ENCODE measurements at places on chromosomes 1 and 21.
A peak's percentile ranks its signal among the peaks of the same experiment; 100 is the strongest.

- peak; percentile 56 for DNase-seq
These were observed at the start of gene AIM2 for GRCh38 chr1:159076438-159077119. TSS of gene AIM2 (minus strand) at chr1:159076766. CDS start at chr1:159073499, 3,267 bp downstream.

- no peak for DNase-seq
These were observed 47.1 kb downstream of the COQ8A start for GRCh38 chr1:226987179-226987536.

DNA sequence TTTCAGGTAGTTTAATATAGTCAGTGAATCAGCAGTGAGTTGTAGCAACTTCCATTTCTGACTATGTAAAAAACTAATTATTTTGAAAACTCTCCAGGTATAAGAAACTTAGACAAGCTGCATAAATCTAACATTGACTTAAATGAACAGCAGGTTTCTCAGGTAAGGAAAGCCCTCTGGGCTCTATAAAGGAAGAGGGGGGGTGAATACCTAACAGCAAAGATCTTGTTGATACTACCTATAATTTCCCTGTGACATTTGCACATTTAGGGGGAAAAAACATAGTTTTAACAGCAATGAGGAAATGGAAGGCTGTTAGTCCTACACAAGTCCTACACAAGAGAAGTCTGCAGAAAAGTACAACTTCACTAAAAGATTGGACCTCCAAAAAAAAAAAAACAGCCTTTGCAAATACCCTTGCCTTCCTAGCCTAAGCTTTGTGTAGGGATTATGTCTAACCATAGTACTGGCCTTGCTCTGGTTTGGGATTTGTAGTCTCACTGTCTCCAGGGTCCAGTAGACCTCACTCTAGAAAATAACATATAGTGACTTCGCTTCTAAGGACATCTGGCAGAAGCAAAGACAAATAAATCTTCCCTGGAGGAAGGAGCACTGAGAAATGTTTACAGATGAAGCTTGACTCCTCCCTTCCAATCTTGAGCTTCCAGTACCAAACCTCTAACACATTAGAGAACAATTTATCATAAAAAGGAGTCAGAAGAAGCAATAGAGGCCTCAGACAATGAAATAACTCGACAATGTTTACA is 459.8 kb downstream of the DSCAM start:
- DNase-seq: no peak

DNA sequence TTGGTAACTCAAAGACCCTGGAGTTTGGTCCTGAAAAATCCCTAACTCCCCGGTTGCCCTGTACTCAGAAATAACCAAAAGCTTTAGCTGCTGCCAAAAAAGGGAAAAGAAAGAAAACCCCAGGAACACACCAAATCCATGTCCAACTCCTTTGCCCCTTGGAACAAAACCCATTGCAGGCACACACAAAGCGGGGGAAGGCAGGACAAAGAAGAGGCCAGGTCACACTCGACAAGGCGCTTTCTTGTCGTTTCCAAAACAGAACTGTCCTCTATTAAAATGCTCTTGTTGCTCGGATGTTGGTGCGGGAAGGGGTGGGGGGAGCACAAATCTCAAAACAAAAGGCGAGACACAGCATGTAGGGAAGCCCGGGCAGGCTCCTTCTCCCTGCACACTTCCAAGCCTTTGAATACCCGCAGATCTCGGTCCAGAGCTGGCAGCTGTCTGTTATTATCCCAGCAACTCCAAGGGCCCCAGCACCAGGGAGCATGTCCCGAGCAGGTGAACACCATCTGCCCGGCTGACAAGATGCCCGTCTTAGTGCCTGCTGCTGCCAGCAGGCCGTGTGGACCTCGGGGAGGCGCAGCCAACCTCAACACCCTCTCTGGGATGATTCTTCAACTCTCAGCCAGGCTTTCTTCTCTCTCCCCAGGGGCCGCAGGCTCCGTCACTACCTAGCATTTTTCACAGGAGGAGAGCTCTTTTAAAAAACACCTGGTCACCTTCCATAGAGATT is 96.4 kb downstream of the SSBP3 start:
- DNase-seq: no peak

- no peak for DNase-seq
These were observed 73.6 kb upstream of the CDC42BPA start for GRCh38 chr1:227391879-227392278.

GRCh38 chr1:242605521-242605920 is 81.0 kb upstream of the PLD5 start:
- no peak for DNase-seq

DNA sequence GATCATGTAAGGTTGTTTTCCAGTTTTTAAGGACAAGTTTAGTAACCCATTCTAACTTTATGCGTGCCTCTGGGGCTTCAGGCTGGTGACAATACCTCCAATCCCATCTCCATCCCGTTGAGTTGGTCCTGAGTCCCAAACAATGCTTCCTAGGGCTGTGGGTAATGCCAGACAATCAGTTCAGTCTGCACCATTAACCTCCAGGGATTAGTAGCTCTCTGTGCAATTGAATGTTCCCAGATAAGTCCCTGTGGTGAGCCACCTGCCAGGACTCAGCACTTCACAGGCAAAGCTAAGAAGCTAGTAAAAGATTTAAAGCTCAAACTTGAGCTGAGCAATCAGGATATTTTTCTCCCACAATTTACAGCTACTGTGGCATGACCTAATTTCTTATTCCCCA is 462.2 kb upstream of the PTBP2 start:
- DNase-seq: no peak

GRCh38 chr1:167670563-167670962 is 40.5 kb downstream of the RCSD1 start:
- no peak for DNase-seq

GRCh38 chr1:64388336-64388735 is 81.6 kb upstream of the CACHD1 start:
- no peak for DNase-seq

GRCh38 chr1:58848818-58849411 is 65.1 kb upstream of the JUN start:
- DNase-seq: peak; percentile 98

- DNase-seq: no peak
These were observed 93.1 kb upstream of the COL6A1 start for GRCh38 chr21:45888386-45889009.

- no peak for DNase-seq
These were observed 25.8 kb downstream of the SSBP3 start for GRCh38 chr1:54380290-54380882.

DNA sequence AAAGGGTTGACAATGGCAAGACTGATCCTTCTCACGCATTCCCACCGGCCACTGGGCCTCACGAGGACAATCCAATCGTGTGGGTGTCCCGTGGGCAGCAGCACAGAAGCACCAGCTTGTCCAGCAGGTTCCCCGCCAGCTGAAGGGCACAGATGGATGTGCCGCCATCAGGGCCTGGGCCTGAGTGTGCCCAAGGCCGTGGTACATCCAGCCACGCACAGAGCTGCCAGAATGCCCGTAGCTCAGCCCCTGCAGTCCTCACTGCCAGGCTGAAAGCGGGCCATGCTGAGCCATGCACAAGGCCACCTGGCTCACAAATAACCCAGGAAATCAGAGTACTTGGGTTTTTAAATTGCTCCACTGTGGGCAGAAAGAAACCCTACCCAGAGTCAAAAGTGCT is 7.0 kb downstream of the NPHP4 start:
- no peak for DNase-seq

GRCh38 chr1:113048064-113048463 is 24.9 kb upstream of the LRIG2 start:
- DNase-seq: no peak

DNA sequence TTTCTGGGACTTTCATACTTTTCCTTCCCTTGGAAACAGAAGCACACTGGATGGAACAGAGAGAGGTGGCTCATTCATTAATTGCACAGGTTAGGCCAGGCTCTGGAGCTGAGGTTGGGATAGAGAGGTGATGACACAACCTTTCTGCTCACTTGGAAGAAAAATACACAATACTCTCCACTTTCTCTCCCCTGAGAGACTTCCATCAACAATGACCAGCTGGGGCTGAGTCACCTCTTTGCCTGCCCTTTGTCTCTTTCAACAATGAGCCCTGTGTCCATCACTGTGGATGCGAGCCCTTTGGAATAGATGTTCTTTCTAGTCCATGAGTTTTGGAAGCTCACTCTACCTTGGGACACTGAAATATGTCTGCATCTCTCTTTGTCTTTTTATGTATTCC is 43.1 kb downstream of the ATP2B4 start:
- peak; percentile 28 for DNase-seq

DNA sequence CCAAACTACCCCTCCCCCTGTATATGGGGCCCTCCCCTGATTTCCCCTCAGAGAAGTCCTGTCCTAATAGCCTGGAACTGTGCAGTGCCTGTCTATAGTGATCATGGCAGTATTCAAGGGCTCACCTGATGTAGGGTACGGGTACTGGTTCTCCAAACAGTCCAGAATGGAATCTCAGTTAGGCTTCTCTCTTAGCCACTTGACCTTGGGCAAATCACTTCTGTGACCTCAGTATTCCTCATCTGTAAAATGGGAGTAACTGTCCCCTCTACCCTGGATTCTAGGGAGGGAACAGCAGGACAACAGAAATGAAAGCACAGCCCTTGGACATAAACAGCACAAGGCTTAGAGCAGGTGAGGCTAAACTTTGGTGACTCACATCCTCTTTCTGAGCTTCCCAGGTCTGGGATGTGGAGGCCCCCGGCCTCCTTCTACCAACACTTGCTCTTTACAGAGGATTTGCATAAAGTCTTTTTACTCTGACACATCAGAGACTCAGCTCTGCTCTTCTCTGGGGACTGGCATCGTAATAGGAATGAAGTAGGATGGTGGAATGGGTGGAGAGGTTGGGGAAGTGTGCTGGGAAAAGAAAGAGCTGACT is 20.0 kb upstream of the PDZK1IP1 start:
- DNase-seq: no peak

- DNase-seq: no peak
These were observed 19.2 kb upstream of the DPH5 start for GRCh38 chr1:101044749-101045148.

DNA sequence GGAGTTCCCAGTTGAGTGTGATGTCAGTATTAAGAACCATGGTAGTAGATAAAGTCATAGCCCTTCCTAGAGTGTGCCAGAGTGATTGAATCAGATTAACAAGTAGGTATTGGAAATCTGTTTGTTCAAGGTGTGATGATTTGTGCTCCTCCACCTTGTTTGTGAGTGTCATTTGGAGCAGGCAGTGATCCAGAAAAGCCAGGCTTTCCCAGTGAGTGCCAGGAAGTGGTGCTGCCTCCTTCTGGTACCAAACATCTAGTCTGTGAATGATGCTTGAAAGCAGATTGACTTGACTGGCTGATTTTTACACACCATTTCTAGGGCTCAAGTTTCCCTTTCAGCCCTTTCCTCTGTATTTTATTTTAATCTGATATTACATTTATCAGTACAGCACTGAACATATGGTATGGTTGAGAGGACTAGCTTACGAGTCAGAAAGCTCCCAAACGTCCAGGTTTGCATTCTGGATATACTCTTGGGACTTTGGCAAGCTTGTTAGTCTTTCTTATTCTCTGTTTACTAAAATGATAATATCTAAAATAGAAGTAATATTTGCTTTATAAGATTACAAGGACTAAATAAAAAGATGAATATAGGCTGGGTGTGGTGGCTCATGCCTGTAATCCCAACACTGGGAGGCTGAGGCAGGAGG is 100.7 kb downstream of the PATJ start:
- no peak for DNase-seq

GRCh38 chr1:26553942-26554682 is 24.6 kb downstream of the RPS6KA1 start:
- no peak for DNase-seq

GRCh38 chr1:170583186-170583585 is 51.2 kb downstream of the GORAB start:
- no peak for DNase-seq

DNA sequence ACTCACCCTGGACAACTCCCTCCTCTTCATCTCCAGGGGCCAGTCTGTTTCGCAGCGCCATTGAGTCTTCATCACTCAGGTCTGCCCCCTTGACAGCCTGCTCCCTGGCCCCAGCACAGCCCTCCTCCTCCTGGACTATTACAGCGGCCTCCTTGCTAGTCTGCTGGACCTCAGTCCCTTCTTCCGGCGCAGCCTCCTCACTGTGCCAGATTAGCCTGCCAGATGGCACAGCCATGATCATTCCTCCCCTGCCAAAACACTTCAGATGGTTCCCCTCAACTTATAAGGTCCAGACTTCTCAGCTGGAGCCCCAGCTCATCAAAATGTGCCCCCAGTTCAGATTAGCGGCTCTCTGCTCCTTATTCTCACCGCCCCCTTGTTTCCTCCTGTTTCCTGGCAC is 7.0 kb upstream of the CELSR2 start:
- no peak for DNase-seq

DNA sequence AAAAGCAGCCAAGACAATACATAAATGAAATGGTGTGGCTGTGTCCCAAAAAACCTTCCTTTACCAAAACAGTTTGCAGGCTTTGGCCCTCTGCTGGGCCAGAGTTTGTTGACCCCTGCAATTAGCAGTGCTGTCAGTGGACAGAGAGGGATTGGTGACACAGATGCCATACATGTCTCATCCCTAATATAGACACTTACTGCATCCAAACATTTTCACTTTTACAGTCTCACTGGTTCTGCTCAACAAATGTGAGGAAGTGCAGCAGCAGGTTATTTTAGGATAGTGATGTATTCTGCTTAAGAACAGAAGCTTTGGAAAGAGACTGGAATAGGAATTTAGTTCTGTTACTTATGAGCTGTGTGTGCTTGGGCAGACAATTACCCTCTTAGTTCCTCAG is 462.8 kb upstream of the LRRC7 start:
- no peak for DNase-seq

DNA sequence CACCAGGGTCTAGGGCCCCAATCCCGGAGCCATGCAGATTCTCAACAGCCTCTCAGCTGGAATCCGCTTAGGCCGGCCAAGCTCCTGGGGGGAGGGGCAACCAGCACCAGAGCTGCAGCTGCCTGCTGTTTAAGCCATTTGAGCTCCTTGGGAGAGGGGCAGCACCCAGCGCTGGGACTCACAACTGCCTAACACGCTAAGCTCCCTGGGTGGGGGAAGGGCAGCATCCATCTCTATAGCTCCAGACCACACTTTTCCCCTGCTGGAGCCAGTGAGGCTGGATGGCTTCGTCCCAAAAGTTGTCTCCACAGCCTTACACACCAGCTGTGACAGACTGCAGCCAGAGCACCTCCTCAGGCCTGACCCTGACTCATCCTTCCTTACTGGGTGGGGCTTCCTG is 6.9 kb upstream of the PTGFR start:
- no peak for DNase-seq

GRCh38 chr1:97632075-97632474 is 288.8 kb downstream of the DPYD start:
- no peak for DNase-seq

DNA sequence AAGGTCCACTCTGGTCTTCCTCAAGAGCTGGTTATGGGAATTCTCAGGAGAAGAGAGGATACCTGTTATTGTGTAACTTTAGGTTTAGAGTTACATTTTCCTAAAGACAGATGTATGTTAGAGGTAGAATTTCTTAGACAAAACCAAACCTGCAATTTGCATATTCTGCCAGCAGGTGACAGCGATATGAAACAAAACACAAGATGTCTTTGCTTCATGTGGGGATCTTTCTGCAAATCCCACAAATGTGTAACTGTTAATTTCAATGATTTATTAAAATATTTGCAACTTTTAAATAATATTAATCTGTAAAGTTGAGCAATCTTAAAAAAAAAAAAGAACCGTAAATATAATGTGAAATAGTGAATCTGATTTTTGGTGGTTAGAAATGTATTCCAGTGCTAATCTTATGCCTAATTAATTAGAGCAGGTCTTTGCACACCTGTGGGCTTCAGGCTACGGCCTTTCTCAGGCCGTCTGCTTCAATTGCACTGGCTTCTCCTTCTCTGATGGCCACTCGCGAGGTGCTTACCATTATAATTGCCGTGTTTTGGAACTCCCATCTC is 33.4 kb downstream of the FAM78B start:
- no peak for DNase-seq

All from HS-5 (cell line).